Upper lobe of right lung (tissue), 1 donor: ENCODE measurements at places on chromosomes 2 and 18. TPM values are rescaled to one million over a fixed set of nuclear protein-coding genes. Genes with fewer than 3 reads are reported as not detected.

- H3K27me3 ChIP-seq = no peaks in the 10 kb centered on the region
- H3K4me3 ChIP-seq = no peak overlapping the region
- no peak for DNase-seq
- peaks cover 50% of the 10 kb centered on the region for H3K4me1 ChIP-seq
- peak overlapping the region; percentile 72 for H3K27ac ChIP-seq
Observed at GRCh38 chr2:43070676-43071502, 155.5 kb downstream of the ZFP36L2 start.

DNA sequence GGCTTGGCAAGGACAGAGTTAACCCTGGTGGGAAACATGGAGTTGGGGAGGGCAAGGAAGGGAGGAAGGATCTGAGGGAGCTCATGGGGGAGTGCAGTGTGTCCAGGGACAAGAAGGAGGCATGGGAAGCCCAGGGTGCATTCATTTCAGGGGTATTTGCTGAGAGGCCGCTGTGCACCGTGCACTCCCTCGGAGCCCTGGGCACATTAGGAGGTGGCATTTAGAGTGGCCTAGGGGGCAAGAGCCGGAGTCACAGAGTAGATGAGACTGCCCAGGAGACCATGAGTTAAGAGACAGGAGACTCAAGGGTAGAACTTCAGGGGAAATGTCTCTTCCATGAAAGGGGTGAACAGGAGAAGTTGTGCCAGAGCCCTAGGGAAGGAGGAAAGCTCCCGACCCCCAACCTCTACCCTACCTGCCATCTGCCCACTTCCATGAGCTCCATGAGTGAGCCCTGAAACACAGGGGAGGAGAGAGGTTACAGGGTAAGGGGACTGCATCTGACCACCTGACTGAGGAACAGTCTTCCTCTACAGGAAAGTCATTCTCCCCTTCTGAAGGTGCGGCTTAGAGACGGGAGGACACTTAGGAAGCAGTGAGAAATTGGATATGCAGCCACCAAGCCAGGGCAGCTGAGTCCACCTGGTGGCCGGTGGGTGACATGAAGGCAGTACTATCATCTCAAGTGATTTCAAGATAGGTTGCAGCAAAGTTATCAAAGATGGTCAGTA is 58.5 kb upstream of the COPS8 start:
- H3K4me3 ChIP-seq = no peak overlapping the region
- H3K36me3 ChIP-seq = no peaks in the 10 kb centered on the region
- no peaks in the 10 kb centered on the region for H3K4me1 ChIP-seq
- DNase-seq = peak; percentile 82

DNA sequence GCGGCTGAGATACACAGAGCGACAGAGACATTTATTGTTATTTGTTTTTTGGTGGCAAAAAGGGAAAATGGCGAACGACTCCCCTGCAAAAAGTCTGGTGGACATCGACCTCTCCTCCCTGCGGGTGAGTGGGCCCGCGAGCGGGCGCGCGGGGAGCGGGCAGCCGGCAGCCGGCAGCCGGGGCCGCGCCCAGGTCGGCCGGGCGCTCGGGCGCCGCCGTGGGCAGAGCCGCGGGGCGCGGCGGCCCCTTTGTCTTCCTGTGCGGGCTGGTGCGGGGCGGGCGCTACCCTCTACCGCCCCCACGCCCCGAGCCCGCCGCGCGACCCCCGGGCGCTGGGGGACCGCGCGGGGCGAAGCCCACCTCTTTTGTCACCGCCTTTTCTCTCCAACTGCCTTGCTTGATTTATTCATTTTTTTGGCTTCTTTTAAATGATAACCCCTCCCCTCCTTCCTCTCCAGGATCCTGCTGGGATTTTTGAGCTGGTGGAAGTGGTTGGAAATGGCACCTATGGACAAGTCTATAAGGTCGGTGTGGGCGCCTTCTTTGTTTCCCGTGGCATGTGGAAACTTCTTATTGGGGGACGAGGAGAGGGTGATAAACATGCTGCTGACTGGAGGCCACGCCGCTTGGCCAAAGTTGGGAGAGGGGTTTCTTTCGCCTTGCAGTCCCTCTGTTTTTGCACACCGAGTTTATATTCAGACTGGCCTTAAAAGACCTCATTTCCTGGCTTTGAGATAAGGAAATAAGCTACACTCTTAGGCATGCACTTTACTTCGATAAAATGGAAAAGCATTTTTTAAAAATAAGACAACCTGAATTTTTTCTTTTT is 722 bp downstream of the MAP4K4 start:
- H3K4me1 ChIP-seq = peaks cover 19% of the 10 kb centered on the region
- H3K4me3 ChIP-seq = peak overlapping the region; percentile 69
- H3K36me3 ChIP-seq = no peaks in the 10 kb centered on the region

GRCh38 chr2:241603686-241604085 is 33.3 kb downstream of the THAP4 start:
- no peaks in the 10 kb centered on the region for H3K27me3 ChIP-seq
- no peak overlapping the region for H3K27ac ChIP-seq

DNA sequence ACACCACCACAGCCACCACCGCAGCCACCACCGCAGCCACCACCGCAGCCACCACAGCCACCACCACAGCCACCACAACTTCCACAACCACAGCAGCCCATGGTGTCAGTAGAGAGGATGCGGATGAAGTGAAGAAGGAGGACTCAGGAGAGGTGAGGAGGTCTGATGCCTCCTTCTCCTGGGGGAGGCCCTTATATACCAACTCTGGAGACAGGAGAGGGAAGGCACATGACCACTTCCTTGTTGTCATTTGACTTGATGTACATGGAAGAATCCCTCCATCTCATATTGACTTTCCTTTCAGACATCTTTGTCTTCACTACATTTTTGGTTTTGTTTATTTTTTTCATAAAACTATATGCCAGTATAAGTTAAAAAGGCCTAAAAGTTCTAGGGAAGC is at the start of gene SCYGR3:
TSS of gene SCYGR3 (minus strand) at position 101 of the 400 bp plus-strand sequence. CDS start at position 101, 0 bp downstream.
- DNase-seq = no peak
- H3K36me3 ChIP-seq = no peaks in the 10 kb centered on the region
- no peaks in the 10 kb centered on the region for H3K4me1 ChIP-seq

DNA sequence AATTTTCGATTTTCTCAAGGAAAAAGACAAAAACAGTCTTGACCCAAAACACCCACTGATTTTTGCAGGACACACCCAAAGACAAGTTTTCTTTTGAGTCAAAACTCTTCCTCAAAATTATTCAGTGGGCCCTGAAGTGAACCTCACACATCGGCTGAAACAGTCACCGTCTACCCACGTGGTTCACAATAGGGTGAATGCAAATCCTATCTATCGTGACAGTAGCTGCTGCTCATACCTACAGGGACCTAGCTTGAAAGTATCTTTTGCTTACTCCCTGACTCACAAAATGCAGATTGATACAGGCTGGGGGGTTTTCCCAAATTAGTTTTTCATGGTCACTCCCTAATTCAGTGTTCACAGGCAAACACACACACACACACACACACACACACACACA is 10.7 kb upstream of the CD226 start:
- DNase-seq = no peak
- H3K4me1 ChIP-seq = peaks cover 5% of the 10 kb centered on the region
- no peaks in the 10 kb centered on the region for H3K36me3 ChIP-seq
- no peak overlapping the region for H3K27ac ChIP-seq
- H3K4me3 ChIP-seq = no peak overlapping the region
- H3K27me3 ChIP-seq = no peaks in the 10 kb centered on the region

- peak overlapping the region; percentile 17 for H3K27ac ChIP-seq
- peaks cover 16% of the 10 kb centered on the region for H3K4me1 ChIP-seq
- peaks cover 4% of the 10 kb centered on the region for H3K36me3 ChIP-seq
Observed at GRCh38 chr2:217795706-217796465, 206.9 kb downstream of the TNS1 start.

DNA sequence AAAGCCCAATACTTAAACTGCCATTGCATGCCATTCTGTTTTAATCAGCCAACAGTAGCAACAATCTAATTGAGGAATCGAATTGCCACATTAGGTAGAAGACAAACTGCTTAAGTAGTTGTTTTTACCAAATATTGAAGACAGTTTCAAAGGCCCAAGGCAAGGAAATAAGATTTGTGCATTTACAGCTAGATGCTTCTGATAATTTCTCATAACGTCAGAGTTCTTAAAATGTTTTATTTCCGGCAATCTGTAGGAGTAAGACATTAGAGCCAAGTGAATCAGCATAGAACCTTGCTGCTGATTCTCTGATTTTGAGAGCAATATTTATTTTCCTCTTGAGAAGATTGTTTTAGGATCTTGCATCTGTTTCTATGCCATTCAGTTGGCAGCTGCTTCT is 174.3 kb downstream of the RBM43 start:
- no peaks in the 10 kb centered on the region for H3K4me1 ChIP-seq
- no peaks in the 10 kb centered on the region for H3K27me3 ChIP-seq
- no peak overlapping the region for H3K27ac ChIP-seq
- no peaks in the 10 kb centered on the region for H3K36me3 ChIP-seq
- no peak overlapping the region for H3K4me3 ChIP-seq
- no peak for DNase-seq

DNA sequence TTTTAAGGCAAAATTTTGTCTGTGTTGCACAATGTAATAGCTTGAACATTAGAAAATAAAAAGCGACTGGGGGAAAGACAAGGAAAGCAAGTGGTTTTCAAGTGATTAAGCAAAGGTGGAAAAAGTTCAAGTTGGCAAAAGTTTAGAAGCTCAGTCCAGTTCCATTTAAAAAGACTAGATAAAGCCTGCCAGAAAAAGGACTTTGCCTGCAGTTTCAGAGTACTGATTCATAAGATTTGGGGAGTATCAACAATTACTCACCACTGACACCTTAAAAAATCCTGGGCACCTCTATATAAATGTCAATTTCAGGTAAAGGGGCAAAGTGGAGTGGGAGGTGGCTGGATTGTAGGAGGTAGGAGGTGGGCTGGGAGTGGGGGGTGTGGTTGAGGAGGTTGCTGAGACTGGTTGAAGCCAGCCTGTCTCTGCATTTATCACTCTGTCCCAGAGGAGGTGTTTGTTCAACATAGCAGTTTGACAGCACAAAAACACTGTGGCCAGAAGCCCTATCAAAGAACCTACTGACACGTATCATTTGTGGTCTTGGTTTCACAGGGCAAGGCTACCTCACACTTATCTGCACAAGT is 14.6 kb downstream of the ZEB2 start:
- no peak for DNase-seq
- no peaks in the 10 kb centered on the region for H3K36me3 ChIP-seq
- H3K27me3 ChIP-seq = no peaks in the 10 kb centered on the region
- peaks cover 81% of the 10 kb centered on the region for H3K4me1 ChIP-seq
- peak overlapping the region; percentile 97 for H3K27ac ChIP-seq
- H3K4me3 ChIP-seq = peak overlapping the region; percentile 7

- DNase-seq = no peak
- H3K27ac ChIP-seq = no peak overlapping the region
- no peaks in the 10 kb centered on the region for H3K4me1 ChIP-seq
- no peaks in the 10 kb centered on the region for H3K36me3 ChIP-seq
Observed at GRCh38 chr18:27278131-27278530, 93.0 kb upstream of the CHST9 start.

- H3K27me3 ChIP-seq = no peaks in the 10 kb centered on the region
- H3K4me1 ChIP-seq = no peaks in the 10 kb centered on the region
- no peak overlapping the region for H3K4me3 ChIP-seq
- peak; percentile 65 for DNase-seq
- H3K36me3 ChIP-seq = no peaks in the 10 kb centered on the region
Observed at GRCh38 chr2:169329688-169330554, 32.4 kb downstream of the LRP2 start.

GRCh38 chr18:76389716-76390115 is 105.3 kb downstream of the ZNF516 start:
- no peak for DNase-seq
- H3K27ac ChIP-seq = no peak overlapping the region
- no peaks in the 10 kb centered on the region for H3K36me3 ChIP-seq
- H3K27me3 ChIP-seq = no peaks in the 10 kb centered on the region

DNA sequence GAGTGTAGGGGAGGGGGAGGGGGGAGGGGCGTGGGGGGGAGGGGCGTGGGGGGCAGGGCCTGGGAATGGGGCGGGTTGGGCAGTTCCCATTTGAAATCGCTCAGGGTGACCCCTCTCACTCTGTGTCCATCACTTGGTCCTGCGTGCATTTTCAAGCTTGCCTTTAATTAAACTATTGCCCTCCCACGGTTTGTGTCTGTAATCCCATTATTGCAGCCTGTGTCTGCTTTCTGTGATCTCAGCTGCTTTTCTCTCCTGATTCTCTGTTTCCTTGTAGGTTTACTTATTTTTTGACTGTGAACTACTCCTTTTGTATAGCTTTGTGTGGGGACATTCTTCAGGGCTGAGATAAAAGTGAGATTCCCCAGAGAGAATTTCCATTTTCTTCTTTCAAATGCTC is 1.3 kb downstream of the DCDC2C start:
- no peak overlapping the region for H3K4me3 ChIP-seq
- no peaks in the 10 kb centered on the region for H3K4me1 ChIP-seq
- DNase-seq = no peak
- H3K27me3 ChIP-seq = peaks cover 55% of the 10 kb centered on the region
- H3K36me3 ChIP-seq = no peaks in the 10 kb centered on the region
- no peak overlapping the region for H3K27ac ChIP-seq

DNA sequence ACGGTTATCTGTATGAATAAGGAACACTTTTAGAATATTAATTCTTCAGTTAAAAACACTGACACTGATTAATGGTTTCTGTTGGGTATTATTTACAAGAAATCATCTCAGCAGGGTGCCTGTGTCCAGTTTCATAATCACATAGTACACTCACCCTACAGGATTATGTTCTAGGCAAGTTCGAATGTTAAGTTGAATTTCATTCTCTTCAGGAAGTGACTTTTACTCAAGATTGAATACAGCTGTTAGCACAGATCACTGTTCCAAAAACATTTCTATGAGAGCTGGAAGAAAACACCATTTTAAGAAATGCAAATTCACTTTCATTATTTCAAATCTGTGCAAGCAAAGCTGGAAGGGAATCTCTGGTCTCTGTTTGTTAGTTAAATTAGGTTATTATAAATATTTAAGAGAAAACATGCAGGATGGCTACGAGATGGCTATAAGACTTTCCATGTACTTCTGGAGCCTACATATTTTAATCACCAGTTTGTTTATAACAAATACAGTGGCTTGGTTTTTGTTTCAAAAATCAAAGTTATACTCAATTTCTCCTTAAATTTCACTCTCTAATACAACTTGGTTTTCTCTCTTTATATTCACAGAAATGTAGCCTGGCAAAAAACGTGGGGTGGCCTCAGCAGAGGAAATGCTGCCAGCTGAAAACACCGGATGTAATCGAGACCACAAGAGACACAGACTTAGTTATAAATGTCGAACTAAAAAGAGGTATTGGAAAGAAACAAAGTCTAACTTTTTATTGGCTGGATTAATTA is 65.8 kb downstream of the RBMS1 start:
- no peak for DNase-seq
- no peaks in the 10 kb centered on the region for H3K27me3 ChIP-seq
- H3K4me1 ChIP-seq = peaks cover 47% of the 10 kb centered on the region

DNA sequence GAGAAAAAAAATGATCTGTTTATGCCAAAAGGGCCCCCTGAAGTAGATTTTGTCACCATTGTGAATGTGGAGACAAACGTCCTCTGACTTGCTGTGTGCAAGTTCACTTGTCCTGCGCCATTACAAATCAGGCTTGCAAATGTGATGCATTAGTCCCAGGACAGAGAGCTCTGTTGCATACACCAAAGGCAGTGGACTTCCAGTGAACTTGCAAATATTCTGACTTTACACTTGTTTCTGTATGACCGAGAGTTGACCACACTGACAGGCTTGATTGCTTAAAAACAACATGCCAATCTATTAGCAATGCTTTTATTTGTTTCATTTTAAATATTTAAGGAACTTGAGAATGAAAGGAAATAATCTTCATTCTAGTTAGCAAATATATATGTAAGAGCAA is 293.2 kb downstream of the PLCL1 start:
- DNase-seq = no peak
- no peak overlapping the region for H3K4me3 ChIP-seq
- no peak overlapping the region for H3K27ac ChIP-seq
- no peaks in the 10 kb centered on the region for H3K36me3 ChIP-seq
- H3K4me1 ChIP-seq = no peaks in the 10 kb centered on the region
- no peaks in the 10 kb centered on the region for H3K27me3 ChIP-seq

DNAJC5G gene
- total RNA-seq = not detected

GREB1L gene
- total RNA-seq = 1.2 TPM

CEP76 gene
- total RNA-seq = 5.6 TPM

QPCT gene
- 4.9 TPM for total RNA-seq
